ENCODE measurements at places on chromosomes 6 and 20.

- no peak for DNase-seq
Measured at GRCh38 chr20:18324596-18325089, 36.3 kb downstream of the ZNF133 start.

- DNase-seq = no peak
Measured at GRCh38 chr20:58664331-58664730, 13.2 kb downstream of the STX16 start.

- no peak for DNase-seq
Measured at GRCh38 chr6:158103228-158103627, 64.8 kb downstream of the SERAC1 start.

DNA sequence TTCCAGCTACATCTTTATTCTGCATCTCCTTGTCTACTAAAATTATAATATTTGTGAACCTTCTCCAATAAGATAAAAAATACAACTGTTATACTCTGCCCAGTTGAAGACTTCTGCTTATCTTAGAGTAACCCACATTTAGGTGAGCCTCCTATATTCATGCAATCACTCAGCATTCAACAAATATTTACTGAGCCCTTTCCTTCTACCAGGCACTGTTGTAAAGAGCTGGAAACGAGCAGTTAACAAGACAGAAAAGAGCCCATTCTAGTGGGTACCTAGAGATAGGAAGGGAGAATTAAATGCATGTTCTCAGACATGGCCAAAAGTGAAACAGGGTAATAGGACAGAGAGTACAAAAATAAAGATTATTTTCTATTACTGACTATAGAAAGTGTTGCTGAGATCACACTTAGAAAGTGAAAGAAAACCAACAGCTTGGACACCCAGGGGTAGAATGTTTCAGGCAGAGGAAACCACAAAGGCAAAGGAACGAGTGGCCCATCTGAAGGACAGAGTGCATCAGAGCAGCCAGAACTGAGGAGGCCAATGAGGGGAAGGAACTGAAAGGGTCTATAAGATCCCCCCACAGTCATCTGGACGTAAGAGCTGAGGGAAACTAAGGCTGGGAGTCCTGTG, 50.8 kb upstream of the SMLR1 start:
- DNase-seq = no peak

GRCh38 chr6:53725791-53726575, 60.4 kb upstream of the KLHL31 start:
- no peak for DNase-seq

- DNase-seq = no peak
Measured at GRCh38 chr6:84228198-84228543, 728 bp upstream of the CEP162 start.

DNA sequence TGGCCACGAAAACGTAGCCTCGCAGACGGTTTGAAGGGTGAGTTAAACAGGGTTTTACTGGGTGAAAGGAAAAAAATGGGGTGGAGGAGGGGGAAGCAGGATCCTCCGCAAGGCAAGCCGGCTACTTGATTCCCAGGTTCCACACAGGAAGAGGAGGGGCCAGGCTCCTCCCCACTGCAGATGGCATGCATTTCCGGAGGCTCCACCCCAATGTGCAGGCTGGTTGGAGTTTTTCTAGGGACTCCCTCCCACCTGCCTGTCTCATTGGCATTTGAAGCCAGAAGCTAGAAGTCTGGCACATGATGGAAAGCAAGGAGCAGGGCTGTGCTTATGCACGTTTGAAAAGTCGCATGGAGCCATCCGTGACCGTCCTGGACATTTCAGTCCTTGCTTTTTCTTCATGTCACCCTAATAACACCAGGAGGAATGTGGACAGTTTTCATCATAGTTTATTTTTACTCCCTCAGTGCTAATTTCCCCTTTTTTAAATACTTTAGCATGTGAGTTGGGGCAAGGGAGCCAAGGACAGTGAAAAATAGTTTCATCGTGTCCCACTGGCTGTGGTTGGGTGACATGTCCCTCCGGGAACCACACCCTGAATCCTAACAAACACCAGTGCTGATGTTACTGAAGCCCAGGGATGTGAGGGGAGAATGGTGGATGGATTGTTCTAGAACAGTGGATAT, 100.1 kb upstream of the INSM1 start:
- DNase-seq = no peak

DNA sequence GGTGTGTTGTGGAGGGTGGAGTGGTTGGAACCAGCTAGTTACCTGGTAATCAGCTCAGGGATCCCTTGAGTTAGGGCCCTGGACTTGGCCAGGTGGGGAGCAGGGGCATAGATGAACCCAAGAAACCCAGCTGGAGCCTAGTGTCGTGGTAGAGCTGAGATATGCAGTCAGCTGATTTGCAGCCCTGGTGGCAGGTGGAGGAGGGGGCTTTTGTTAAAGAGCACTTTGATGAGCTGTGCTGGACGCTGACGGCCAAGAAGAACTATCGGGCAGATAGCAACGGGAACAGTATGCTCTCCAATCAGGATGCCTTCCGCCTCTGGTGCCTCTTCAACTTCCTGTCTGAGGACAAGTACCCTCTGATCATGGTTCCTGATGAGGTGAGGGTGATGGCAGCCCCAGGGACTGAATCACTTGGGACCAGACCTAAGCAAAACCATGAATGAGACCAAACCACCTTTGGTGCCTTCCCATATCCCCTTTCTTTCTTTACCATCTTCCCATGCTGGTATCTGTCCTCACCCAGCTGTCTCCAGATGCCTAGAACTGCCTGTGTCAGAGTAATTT, 12.7 kb downstream of the DEF6 start:
- DNase-seq = no peak

DNA sequence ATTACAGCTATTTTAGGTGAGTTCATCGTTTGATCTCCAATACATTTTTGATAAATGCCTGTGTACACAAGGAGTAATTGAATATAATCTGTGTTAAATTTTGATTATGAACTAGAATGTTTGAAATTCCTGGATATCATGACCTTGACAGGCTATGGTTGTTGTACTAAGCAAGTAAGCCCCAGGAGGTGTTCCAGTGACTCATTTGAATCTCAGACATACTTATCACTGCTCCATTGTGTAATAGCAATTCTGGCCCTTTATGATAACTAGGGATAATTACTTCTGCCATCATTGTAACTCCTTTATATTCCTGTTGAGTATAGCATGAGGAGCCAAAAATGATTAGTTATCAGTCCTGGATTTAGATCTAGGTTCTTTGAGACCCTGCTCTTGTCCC, 1424.6 kb upstream of the ADGRB3 start:
- peak; percentile 4 for DNase-seq

GRCh38 chr6:36724514-36725390, 27.1 kb downstream of the RAB44 start:
- no peak for DNase-seq

DNA sequence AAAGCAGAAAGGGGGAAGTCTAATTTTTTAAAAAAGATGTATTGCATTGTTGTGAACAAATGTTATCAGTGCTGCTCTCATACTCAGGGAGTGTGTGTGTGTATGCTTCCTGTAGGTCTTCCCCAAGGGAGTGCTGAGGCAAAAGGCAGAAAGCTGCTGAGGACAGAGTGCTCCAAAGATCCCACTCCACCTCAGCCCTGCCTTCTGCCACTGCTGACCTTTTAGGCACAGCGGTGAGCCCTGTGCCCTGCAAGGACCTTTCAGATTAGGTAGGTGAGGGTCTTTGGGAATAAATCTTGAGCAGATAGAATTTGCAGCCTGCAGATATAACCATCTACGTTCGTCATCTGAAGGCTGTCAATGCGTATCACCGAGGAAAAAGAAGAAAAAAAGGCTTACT, 756.4 kb upstream of the MMS22L start:
- DNase-seq = no peak

GRCh38 chr6:106849676-106850332, 124.7 kb downstream of the CD24 start:
- DNase-seq = no peak

- no peak for DNase-seq
Measured at GRCh38 chr6:39999006-39999867, 65.0 kb upstream of the MOCS1 start.

DNA sequence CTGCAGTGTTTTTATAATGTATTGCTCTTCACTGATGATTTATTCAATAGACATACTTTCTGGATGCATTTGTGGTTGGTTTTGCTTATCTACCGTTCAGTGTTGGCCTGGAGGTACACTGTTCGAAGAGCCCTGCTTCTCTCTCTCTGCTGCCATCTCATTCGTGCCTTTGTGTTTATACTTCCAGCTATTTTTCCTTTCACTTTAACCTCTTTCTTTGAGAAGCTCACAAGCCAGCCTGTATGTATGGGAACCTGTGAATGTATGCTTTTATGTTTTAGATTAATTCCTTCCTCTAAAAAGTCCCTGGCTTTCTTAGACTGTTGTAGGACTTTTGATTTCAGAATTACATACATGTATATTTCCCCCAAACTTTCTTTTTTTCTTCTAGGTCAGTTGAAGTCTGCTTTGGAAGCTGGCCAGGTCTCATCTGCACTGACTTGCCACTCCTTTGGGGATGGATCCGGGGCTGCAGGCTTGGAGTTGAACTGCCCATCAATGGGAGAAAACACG, 83.0 kb downstream of the SCAND1 start:
- DNase-seq = no peak

GRCh38 chr20:2300420-2300819, 4.6 kb downstream of the TGM3 start:
- no peak for DNase-seq

GRCh38 chr6:68139130-68139529, 496.0 kb upstream of the ADGRB3 start:
- DNase-seq = no peak

GRCh38 chr6:72672906-72673305, 51.0 kb downstream of the KCNQ5 start:
- no peak for DNase-seq

DNA sequence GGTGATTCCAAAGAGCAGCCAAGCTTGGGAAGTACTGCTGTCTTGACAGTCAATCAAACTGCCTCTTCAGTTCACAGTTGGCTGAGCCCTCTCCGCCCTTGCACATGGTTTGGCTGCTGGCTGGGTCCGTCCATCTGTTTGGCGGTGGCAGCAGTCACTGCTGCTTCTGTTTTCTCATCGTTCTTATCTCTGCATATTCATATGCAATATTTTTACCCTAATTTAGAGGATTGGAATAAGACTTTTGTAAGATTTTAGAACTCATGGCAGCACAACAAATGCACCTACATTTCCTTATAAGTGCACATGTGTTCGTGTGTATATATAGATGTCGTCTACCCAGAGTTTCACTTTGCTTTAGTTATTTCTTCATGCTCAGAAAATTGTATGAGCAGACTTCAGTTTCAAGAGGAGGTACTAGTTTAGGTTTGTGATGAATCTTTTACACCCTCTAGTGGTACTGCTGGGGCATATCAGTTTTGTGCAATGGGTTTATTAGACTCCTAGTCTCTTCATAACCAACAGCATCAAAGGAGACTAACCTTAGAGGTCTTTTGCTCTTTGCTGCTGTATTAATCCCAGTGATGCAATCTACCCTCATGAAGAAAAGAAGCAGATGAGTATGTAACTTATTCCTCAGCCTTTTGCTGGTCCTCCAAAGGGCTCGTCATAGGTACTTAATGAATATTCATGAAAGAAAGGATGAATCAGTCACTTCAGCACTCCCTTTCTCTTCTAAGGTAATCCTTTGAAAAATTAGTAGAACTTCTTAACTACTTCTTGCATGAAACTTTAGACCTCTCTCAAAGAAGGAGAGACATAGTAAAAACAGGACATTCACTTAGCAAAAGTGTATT, 44.3 kb downstream of the KHDC1L start:
- DNase-seq = peak; percentile 60

GRCh38 chr6:140988780-140989179, 1143.9 kb upstream of the GJE1 start:
- no peak for DNase-seq

DNA sequence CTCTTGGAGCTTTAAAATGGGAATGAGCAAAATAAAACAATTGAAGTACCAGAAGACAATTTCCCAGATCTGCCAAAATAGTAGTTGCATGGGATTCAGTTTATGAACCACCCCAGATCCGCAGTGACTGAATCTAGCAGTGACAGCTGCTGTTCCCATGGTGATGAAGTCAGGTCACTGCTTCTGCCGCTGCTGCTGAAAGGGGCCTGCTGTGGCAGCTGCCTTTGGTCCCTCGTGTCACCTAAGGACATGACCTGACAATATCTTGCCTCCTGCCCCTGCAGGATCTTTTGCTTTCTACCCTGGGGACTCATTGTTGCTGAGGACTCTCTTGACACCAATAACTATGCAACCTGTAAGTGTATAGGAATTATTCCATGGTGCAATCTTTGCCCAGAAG, 34.3 kb upstream of the OGFRL1 start:
- DNase-seq = no peak

DNA sequence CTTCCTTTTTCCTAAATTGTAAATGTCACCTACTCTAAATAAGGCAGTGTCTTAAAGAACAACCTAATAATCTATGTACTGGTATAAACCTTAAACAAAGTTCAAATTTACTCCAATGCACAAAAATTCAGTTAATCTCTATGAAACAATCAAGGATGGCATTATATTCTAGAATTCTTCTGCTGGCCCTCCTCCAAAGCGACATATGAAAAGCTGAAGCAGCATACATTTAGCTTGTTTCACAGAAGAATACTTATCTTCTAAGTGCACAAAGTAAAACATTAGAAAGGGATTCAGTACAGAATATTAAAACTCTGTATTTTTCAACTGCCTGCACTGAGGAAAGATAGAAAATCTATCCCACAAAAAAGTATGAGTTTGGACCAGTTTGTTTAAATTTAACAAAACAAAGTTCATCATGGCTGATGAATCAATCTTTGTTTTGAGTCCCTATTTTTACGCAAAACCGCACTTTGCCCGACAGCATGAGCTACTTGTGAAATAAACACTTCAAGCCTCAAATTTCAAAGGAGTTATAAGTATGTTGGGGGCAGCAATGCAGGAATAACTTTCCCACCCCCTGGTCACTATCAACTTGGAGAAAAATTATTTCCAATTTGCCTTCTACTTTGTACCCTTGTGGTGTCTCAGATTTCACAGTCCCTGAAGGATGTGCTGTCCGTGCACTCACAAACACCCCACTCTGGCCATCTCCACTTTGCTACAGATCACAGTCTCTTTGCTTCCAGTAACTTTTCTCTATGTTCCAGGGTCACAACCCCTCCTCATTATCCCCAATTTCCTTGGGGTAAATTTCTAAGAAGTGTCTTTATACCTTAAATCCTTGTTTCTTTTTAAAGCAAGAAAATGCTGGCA, 238.2 kb downstream of the PRKN start:
- DNase-seq = no peak

DNA sequence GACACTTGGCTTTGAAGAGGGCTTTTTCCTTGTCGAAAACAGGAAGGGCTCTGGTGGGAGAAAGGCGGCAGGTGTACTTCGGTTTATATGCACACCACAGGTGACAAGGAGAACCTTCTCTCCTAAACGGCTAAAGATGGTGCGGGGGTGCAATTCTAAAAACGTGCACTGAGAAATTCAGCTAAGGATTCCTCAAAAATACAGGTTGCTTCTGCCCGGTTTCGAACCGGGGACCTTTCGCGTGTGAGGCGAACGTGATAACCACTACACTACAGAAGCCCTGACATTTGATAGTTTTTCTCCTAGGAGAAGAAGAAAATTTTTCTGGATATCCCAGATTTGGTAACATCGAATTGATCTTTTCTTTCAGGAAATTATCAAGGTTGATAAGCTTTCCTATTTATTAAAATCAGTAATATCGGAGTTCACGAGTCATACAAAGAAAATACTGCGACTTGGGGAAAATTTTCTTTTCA, 32.0 kb downstream of the POM121L2 start:
- peak; percentile 60 for DNase-seq

- no peak for DNase-seq
Measured at GRCh38 chr6:116070616-116071389, 10.1 kb upstream of the FRK start.

- no peak for DNase-seq
Measured at GRCh38 chr6:147579667-147580066, 71.2 kb downstream of the SAMD5 start.

GRCh38 chr6:169724494-169725124, at the start of gene PHF10:
PHF10 (minus strand) TSS chr6:169724500; CDS start chr6:169723931, 569 bp downstream.
- no peak for DNase-seq

Measured in HS-5 (cell line).